CD8-positive, alpha-beta T cell (primary cell): ENCODE measurements at places on chromosomes 11 and 22.
A peak's percentile ranks its signal among the peaks of the same experiment; 100 is the strongest.

GRCh38 chr11:35087648-35088047, 51.3 kb upstream of the CD44 start:
- DNase-seq, result no peak

DNA sequence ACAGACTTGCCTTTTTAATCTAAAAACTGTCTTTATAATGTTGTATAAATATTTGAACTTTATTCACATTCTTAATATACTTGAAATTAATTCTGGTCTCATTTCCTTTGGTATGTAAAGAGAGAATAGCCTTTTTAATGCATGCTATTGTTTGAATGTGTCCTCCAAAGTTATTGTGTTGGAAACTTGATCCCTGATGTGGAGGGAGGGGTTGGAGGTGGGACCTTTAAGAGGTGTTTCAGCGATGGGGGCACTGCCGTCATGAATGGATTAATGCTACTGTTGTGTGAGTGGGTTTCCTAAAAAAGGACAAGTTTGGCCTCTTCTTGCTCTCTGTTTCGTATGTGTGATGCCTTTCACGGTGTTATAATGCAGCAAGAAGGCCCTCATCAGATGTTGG, 131.7 kb downstream of the DDX10 start:
- no peak for DNase-seq

GRCh38 chr11:79525257-79525656, 84.4 kb upstream of the TENM4 start:
- no peak for DNase-seq

GRCh38 chr11:94653561-94653960, 86.4 kb downstream of the PIWIL4 start:
- no peak for DNase-seq

DNA sequence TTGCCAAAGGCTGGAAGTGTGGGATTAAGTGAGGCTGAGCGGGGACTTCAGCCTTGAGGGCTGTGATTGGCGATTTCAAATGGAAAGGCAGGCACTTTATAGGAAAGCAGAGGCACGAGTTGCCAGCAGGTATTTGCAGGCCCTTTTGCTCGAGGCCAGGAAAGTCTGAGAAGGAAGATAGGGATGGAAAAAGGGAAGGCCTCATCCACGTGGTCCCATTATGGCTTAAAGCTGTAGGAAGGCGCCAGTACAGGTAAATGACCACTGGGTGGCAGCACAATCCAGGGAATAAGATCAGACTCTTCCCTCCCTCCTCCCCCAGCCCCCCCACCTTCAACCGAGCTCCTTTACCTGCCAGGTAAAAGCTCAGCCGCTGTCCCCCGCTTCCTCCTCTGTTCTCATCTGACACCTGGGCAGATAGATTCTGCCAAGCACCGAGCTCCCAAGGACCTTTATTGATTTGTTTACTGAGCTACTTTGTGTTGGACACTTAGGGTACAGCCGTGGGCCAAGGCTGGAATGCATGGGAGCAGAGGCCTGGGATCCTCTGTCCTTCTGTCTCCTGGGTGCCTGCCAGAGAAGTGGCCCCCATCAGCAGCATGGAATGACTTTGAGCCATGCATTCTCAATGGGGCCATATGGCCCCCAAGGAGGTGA, 7.5 kb downstream of the P2RX3 start:
- peak; percentile 82 for DNase-seq

- no peak for DNase-seq
Observed at GRCh38 chr22:47276450-47276820, 514.0 kb downstream of the TBC1D22A start.

DNA sequence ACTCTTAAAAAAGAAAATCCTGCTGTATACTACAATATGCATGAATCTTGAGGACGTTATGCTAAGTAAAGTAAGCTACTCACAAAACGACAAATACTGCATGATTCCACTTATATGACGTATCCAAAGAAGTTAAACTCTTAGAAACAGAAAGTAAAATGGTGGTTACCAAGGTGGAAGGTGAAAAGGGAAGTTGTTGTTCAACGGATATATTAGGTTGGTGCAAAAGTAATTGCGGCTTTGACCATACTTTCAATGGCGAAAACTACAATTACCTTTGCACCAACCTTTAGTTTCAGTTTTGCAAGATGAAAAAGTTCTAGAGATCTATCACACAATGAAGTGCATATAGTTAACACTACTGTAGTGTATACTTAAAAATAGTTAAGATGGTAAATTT, 101.8 kb downstream of the FAM168A start:
- DNase-seq, result no peak

DNA sequence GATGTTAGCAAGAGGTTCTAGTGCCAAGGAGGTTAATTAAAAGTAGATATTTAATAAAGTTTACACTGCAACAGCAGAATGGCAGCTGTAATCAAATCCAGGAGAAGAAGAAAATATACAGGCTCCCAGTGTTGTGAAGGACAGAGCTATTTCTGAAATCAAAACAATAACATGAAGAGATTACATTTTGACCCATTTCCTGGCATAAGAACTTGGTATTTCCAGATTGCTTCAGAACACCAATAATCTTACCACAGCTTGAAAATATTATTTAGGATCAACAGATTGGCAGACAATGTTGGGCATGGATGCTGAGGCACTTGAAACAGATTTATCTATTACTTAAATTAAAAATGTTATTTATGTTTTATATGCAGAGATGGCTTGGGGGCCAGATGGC, 692.5 kb downstream of the KCNA4 start:
- DNase-seq, result no peak

- DNase-seq, result no peak
Observed at GRCh38 chr22:32831584-32831983, 30.1 kb downstream of the TIMP3 start.

DNA sequence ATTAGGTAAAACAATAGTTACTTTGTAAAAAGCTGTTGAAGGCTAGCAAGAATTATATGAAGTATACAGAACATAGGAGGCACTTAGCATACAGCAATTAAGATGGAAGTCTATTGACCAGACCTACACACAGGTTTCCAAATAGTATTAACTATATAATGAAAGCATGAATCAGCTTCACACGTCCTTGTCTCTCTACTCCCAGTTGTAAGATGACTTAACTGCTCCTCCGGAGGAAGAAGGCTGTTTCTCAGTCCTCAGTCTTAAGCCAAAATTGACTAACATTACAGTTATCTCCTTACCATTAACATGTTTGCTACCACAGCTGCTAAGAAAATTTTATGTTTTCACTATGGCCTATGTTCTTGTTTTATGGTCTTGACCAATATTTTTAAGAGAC, 24.7 kb downstream of the SIK3 start:
- no peak for DNase-seq

- DNase-seq, result no peak
Observed at GRCh38 chr11:116640641-116641402, 132.0 kb downstream of the BUD13 start.

DNA sequence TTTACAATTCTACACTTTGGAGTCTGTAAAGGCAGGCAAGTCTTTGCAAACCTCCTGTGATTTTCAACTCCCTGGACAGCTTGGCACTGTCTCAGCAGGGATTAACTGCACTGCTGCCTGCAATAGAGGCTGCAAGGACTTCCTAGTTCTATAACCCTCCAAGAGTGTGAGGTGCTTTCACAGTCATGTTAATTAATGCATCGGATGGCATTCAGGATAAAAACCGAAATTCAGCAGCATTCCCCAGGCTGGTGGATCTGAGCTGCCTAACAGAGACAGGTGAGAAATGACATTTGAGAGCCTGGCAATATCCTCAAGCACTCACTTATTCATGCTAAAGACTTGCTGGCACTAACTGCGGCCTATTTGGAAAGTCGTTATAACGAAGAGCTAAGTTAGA, 85.0 kb downstream of the LARGE1 start:
- DNase-seq, result no peak

DNA sequence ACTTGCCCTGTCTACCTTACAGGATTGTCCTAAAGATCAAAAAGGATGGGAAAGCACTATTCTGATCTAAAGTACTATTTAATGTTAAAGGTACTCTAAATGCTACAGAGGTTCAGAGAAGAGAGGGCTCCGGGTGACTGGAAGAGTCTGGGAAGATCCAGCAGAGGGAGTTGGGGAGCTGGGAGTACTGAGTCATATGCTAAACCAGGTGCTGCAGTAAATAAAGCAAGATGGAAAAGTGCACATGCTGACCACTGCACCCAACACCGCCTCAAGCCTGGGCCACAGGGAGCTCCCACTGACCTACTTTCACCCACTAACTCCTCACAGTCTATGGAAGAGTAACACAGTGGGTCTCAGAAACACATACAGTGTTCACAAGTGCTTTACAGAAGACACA, 49.3 kb downstream of the WT1 start:
- DNase-seq, result no peak

DNA sequence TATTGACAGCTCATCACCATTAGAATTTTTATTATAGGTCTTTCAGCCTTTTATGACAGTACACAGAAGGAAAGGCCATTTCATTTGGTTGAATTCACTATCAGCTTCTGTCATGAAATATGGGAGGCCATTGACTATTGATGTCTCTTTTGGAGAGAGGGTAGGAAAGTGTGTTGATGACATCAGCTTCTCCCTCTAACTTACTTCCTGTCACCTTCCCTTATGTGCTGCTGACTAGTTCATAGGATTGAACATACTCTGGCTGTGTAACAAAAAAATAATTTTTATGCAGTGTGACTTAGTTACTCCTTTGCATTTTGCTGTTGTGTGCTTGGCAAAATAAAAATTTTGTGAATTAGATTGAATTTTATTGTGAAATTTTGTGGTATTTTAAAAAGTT, 769.2 kb downstream of the METTL15 start:
- DNase-seq, result no peak

DNA sequence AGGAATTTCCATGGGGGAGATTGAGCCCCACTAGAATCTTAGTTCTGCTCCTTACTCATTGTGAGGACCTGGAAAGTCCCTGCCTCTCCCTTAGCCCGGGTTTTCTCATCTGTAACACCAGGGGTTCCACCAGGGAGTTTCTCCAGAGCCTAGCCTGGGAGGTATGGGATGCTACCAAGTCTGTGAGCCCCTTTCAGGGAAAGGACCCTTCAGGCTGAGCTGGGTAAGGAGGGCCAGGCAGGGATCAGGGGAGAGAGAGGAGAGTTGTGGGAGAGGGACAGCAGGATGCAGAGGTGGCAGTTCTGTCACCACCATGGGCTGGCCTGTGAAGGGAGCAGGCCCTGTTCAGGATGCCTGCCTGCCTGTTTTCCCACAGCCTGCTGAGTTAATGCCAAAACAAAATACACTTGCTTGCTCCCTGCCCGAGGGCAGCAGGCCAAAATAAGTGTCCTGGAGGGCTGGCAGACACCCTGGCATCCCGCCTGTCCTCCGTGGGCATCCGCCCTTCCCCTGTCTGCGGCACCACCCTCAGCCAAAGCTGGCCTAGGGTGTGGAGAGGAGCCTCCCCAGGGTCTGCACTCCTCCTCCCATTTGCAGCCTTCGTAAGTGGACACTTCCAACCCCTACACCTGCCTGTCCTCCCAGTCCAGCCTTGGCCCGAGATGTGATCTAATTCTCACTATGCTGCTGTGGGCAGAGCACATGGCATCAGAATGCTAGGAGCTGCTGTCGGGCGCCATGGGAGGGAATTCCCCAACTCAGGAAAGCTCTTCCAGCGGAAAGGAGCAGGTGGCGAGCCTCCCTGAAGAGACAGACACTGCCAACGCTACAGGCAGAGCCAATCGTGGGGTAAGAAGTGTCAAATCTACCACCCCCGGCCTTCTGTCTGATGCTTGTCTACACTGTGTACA, 5.9 kb upstream of the FCHSD2 start:
- DNase-seq, result no peak

DNA sequence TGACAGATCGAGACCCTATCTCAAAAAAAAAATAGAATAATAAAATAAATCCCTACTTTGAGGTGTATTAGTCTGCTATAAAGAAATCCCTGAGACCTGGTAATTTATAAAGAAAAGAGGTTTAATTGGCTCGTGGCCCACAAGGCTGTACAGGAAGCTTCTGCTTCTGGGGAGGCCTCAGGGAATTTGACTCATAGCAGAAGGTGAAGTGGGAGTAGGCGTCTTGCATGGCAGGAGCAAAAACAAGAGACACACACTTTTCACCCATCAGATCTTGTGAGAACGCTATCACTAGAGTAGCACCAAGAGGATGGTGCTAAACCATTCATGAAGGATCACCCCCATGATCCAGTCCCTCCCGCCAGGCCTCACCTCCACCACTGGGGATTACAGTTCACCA, 29.2 kb downstream of the CDPF1 start:
- DNase-seq, result no peak

- DNase-seq, result no peak
Observed at GRCh38 chr11:15826826-15827225, 529.5 kb downstream of the SOX6 start.

DNA sequence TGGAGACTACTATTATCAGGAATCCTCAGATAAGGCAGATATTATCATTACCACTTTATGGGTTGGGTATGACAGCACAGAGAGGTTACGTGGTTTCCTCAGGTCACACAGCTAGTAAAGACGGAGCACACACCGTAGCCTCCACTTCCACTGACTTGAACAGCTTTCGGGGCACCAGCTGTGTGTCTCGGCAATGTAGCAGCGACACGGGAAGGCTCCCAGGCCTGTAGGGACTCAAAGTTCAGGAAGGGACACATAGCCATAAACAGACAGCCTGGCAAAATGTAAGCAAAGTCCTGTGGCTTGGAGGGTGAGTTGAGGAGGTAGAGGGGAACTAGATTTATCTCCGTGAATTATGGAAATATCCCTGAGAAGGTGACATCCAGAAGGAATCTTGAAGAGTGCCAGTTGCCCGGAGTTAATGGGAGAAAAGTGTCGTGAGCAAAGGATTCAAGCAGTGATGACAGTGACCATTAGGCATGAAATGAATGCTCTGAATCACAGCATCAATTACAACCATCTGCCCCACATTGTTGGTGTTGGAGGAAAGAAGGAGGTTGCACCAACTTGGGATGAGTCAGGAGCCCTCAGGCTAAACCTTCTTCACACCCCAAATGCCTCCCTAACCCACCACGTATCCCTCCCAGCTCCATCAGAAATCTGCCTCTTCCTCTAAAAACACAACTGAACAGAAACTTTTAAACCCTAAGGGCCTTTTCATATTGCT, 106.7 kb upstream of the ASPHD2 start:
- no peak for DNase-seq

GRCh38 chr11:67072295-67072694, 15.6 kb downstream of the RHOD start:
- no peak for DNase-seq

- DNase-seq, result no peak
Observed at GRCh38 chr11:93196816-93197379, 893 bp downstream of the SLC36A4 start.
